DMS 273 treated with DMSO at 0.1 percent for 48 hours (cell line): ENCODE measurements at places on chromosomes 1 and 21.

DNA sequence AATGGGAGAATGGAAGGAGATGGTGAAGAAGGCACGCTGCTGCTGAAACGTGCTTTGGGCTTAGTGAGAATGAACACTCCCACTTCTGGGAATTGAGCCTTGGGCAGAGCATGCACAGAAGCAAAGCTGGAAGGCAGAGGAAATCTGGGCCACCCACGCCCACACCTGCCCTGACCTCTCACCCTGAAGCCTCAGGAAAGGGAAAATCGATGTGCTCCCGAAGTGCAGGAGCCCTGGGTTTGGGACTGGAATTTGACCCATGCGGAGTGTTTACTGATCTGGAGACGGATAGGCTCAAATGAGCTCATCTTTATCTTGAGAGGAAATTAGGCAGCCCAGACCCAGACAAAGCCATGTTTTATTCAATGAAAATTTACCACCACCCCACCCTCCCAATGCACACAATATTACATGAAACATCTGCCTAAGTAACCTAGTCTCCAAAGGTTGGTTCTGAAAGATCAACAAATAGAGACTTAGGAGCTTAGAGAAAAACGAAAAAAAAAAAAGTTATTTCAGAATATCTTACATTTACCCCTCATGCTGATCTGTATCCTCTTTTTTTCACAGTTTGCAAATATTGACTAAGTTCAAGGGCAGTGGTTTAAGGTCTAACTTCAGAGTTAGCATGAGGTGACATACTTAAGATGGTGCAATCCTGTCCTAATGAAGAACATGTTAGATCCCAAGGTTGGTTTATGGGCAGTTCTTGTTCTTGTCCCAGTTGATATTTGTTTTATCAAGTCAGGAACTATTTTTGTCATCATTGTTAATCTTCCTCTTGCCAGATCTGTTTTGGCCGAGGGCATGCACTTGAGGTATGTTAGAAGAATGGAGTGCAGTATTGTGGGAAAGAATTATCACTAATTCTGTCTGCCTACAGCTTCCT is 63.0 kb downstream of the PROX1 start:
- DNase-seq = no peak

DNA sequence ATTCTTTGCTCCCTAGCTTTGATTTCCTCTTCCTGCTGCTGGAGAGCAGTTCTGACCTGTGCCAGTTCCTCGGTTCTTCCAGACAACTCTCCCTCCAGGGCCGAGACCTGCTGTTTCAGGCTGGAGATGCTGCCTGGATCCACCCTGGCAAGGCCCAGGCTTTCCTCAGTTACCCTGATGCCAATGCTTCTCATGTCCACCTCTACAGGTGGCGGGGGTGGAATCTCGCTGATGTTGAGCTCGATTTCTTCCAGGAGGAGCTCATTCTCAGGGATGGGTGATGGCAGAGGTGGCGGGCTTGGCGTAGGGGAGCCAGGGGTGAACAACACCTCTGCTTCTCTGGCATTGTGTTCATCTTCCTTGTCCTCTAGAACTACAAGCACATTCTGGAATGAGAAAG is 45.3 kb downstream of the KANK4 start:
- no peak for DNase-seq

GRCh38 chr1:174966008-174966572 is 33.7 kb upstream of the CACYBP start:
- DNase-seq = no peak

DNA sequence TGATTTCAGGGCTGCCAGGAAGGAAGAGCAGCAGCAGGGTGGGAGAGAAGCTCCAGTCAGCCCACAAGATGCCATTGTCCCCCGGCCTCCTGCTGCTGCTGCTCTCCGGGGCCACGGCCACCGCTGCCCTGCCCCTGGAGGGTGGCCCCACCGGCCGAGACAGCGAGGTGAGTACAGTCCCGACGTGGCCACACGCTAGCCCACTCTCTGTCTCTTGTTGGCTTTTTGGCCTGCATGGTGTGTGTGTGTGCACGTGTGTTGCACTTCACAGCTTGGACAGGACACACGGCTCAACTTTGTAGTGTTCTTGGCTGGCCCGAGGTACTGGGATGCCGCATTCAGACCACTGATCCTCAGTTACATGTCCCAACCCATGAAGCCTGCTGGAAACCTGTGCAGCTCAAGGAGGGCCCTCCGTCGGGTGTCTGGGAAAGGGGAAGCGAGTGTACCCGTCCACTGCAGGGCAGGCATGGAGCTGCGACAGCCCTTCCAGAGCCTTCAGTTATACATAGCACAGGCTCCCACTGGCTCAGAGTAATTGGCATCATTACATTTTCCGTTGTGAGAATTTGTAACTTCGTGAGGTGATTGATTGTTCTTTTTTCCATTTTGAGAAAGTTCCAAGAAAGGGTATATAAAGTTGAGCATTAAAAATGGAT is 454 bp downstream of the CORT start:
- no peak for DNase-seq

DNA sequence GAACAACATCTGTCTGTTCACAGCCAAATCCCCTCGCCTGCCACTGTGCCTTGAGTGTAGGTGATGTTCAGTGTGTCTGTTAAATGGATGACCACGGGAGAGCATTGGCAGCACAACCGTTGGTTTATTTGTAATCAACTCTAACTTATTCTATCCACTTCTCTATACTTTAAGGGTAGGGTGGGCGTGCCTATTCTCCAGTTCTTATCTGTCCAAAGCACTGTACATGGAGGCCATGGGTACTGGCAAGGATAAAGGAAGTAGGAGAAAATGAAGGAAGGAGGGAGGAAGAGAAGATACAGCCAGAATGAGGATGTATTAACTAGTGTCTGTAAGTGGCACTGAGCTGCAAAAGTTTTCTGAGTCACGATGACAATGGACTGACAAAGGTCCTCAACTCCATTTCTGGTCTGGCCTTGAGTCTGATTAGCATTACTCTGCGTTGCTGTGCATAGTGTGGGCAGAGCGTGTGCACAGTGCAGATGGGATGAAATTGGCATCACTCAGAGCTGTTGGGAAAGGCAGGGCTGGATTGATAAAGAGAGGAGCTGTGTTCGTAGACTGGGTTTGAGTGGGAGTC is 7.1 kb downstream of the RHOU start:
- DNase-seq = no peak

DNA sequence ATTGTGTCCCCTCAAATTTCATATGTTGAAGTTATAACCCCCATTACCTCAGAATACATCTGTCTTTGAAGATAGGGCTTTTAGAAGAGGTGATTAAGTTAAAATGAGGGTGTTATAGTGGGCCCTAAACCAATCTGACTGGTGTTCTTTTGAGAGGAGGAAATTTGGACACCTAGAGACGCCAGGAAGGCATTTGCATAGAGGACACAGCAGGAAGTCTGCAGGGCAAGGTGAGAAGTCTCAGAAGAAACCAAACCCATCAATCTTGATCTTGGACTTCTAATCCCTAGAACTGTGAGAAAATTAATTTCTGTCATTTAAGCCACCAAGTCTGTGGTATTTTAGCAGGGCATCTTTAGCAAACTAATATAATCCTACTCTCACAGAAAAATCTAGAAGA is 13.0 kb downstream of the GOLPH3L start:
- no peak for DNase-seq

- no peak for DNase-seq
Measured at GRCh38 chr21:33755354-33755753, 113.1 kb downstream of the ITSN1 start.

GRCh38 chr21:22650226-22650625 is 1652.0 kb downstream of the NCAM2 start:
- no peak for DNase-seq

GRCh38 chr1:210598135-210598652 is 269.5 kb downstream of the HHAT start:
- DNase-seq = no peak

DNA sequence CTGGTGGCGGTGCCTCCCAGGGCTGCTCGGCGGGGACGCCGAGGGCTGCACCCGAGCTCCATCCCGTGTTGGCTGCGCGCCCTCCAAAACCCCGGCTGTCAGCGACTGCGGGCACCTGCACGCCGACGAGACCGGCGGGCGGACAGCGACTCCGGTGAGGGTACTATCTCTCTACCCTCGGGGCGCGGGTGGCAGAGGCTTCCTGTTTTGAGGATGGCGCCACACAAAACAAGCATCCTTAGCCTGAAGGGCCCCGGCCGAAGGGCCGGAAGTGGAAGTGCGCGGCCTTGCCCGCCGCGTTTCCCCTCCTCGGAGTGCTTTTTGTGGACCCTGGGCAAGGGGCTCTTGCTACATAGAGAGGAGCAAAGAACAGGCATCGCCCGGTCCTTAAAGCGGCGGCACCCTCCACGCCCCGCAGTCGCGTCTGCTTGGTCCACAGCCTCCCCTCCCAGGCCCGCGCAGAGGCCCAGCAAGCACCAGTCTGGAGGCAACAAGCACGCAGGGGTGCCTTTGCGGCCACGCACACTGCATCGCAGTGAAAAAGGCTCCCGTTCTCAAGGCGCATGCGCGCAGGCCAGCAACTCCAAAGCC is 561 bp upstream of the COQ8A start:
- peak; percentile 68 for DNase-seq

GRCh38 chr1:109531826-109532364 is 7.8 kb upstream of the GPR61 start:
- DNase-seq = no peak

DNA sequence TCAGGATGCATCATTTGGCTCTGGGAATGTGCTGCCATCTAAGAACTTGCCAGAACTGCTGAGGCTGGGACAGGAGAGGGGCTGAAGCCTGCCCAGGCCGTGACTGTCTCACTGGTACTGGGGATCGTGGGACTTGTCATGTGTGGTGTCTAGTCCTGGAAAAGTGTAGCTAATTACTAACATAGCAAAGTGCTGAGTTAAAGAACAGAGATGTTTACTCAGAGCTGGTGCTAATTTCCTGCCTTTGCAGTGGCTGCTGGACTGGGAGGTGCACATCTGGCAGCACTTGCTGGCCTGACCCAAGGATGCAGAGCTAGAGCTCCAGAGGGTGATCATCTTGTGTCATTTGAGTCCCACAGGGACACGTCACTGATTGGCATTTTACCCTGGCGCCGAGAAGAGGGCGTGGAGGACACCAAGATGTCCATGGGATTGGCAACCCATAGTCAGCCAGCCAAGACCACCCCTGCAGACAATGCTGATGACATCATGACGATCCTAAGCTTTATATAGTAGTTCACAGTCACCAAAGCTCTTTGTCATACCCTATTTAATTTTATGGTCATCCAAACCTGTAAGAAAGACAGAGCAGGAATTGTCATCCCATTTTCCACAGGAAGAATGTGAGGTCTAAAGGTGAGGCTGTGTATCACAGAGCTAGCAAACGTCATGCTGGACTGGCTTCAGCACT is 110.1 kb upstream of the SLC44A3 start:
- DNase-seq = no peak

GRCh38 chr1:226882631-226883409 is 12.4 kb downstream of the PSEN2 start:
- no peak for DNase-seq

GRCh38 chr1:177315261-177315660 is 144.5 kb downstream of the BRINP2 start:
- DNase-seq = no peak

DNA sequence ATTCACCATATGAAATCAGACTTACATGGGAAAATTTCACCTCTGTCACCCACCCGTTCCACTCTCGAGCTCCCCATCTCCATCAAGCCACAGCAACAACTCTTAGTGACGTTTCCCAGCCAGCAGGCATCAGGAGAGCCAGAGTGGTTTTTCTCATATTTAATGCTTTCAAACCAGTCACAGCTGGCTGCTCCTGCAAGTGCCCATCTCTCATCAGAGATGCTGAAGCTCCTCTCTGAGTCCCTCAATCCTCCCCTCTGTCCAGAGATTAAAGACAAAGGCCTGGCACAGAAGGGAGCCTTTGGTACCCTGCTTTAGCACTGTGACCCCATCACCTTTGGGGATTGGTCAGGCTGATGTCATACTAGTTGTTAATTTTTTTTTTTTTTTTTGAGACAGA is 277.3 kb downstream of the DNM3 start:
- no peak for DNase-seq

DNA sequence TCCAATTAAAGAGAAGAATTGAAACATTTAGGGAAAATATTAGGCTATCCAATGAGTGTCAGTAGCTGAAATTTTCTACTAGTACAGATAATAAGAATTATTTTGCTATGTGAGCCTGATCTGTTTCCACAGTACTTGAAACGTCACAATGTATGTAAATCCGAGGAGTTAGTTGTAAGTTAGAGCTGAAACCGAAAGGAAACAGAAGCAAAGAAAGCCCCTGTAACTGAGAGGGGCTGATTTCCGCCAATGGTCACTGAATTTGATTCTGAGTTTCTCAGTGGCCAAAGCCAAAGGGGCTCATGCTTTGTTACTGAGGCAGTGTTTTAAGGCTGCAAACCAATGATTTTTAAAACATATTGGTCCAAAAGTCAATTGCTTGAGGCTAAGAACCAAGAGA is 168.3 kb upstream of the DUSP10 start:
- no peak for DNase-seq
